Fibroblast of mammary gland (primary cell): ENCODE measurements at places on chromosomes 16 and 17.

DNA sequence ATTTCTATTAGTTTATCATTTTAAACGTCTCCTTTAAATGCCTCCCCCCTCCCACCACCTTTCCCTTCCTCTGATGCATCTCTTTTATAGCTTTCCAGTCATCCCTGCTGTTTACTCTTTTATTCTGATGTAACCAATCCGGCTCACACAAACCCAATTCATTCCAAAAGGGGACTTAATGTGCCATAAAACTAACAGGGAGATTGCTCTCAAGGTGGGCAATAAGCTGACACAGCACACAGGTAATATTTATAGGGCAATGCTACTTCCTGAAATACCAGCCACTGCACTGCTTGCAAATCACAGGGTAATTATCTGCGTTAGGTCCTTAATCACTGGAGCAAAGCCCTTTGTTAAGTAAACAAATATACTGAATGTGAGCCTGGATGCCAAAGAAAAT lies 23.3 kb upstream of the CA10 start:
- DNase-seq, result no peak

GRCh38 chr16:87192452-87193073 lies 124.6 kb downstream of the C16orf95 start:
- DNase-seq, result no peak

DNA sequence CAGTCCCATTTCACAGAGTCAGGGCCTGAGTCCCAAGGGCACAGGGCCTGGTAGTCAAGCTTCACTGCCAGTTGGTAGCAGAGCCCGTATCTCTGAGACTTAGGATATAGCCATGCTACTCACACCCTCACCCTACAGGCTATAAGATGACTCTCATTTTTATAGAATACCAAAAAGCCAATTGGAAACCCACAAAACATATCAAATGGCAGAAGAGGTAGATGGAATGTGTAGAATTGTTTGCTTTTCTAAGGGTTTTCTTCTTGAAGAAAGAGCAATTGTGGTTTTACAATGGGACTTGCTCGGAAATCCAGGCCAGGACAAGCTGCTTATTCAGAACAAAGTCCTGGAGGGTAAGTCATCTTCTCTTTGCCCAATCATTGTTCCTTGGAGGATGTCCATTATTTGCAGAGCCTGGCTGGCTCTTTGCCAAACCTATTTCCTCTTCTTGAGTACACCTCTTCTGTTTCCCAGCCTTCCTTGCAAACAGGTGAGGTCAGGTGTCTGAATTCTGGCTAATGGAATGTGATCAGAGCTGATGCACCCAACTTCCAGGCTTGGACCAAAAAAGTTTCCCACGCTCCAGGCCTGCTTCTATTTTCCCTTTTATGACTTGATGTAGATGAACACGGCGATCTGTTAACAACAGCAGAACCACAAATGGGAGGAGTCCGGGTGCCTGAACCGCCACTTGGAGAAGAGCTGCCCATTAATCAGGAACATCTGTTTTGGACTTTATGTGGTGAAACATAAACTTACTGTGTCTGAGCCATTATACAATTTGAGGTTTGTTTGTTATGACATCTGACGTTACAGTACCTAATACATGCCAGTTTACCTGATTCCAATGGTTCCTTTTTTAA lies 16.9 kb upstream of the CCL22 start:
- DNase-seq, result peak; percentile 96

GRCh38 chr16:85833219-85833920 lies 33.9 kb downstream of the COX4I1 start:
- no peak for DNase-seq

- DNase-seq, result no peak
Observed at GRCh38 chr17:30576326-30576861, 99.2 kb downstream of the GOSR1 start.

DNA sequence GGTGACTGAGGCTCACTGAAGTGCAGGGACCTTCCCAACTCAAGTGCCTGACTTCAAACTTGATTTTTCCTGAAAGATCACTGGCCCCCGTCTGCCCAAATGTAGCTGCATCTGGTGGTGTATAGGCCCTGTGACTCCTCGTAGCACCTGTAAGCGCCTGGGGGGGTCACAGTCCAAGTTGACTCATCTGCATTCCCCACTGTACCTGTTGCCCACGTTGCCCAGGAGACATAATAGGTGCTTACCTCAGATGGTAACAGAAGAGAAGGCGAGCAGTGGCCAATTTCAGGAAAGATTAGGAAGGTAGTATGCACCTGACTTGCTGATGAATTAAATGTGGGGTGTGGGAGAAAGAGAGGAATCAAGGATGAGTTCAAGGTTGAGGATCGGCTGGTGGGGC lies 44.1 kb upstream of the EMP2 start:
- DNase-seq, result no peak

DNA sequence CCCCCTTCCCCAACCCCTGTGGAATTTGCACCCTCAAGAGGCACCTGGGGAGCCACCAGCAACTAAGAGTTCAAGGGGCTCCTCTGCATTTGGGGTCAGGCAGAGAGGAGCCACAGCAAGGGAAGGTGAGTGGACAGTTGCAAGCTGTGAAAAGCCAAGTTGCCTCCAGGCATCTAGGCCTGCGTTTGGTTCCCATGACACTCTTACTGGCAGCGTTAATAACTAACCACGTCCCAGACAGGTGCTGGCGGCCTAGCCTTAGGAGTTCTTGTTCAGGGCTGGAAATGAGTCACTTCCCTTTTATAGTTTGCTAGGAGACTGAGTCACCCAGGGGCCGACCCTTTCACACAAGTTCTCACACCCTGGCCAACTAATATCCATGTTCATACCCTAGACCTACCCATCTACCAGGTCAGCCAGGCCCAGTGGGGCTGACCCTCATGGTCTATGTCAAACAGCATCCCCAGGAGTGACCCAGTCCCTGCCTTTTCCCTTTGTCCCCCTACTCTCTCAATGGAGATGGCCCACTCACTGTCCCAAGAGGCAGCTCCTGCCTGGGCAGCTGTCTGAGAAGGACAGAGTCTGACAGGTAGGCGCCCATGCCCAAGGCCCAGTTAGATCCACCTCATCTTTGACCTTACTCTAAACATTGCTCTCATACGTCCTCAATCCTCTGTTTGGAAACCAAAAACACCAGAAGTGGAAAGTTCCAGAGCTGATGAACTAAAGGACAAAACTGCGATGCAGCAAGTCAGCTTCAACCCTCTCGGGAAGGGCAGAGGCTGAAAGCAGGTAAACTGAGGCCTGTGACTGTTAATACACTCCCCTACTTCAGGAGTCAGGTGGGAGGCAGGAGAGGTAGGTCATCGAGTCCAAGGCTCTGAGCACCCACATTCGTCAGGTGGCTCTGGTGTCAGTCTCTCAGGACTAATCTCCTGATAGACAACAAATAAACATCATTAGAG lies 300.6 kb downstream of the SOX9 start:
- DNase-seq, result peak; percentile 96

DNA sequence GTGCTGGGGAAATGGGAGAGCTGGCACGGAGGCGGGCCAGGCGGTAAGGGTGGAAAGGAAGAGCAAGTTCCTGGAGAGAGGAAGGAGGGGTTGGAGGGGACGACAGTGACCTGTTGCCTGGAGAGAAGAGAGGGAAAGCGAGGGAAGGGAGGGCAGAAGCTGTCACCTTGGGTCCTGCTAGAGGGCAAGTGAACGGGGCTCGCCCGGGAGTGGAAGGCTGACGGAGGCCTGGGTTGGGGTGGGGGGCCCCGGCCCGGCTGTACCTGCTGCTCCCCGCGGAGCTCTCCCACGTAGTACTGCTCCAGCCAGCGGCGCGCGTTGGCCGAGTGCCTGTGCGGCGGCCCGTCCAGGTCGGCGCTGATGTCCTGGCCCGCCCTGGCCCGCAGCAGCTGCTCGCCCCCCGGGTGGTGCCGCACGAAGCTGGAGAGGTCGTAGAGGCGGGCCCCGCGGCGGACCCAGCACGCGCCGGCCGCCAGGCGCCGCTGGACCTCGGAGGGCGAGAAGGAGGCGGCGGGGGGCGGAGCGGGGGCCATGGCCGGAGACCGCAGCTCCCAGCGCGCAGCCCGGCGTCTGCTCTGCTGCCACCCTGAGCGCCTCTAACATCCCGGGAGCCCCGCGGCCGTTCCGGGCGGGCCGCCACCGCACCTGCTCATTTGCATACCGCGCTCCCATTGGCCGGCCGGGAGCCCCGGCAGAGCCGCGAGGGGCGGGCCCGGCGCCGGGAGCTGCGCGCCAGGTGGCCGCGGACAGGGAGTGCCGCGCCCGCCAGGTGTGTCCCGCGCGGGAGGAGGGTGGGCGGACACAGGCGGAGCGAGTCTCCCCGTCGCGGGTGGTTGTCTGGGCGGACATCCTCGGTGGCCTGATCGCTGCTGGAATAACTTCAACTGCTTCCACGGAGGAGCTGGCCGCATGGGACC lies at the start of gene FA2H:
Gene FA2H (minus strand): TSS at position 598 of the 917 bp plus-strand sequence. CDS start 65 bp downstream, at position 533.
- no peak for DNase-seq

DNA sequence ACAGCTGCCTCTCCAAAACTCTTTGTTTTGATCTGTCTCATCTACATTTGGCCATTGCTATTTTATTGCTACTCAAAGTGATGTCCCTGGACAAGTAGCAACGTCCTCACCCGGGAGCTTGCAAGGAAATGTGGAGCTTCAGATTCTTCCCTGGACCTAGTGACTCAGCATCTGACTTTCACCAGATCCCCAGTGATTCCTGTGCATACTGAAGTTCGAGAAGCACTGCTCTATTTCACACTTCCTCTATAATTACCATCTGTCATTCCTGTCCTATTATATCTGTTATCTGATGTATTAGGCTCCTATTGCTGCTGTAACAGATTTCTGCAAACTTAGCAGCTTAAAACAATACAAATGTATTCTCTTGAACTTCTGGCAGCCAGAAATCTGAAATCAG lies 28.5 kb upstream of the VAT1L start:
- DNase-seq, result peak; percentile 10

DNA sequence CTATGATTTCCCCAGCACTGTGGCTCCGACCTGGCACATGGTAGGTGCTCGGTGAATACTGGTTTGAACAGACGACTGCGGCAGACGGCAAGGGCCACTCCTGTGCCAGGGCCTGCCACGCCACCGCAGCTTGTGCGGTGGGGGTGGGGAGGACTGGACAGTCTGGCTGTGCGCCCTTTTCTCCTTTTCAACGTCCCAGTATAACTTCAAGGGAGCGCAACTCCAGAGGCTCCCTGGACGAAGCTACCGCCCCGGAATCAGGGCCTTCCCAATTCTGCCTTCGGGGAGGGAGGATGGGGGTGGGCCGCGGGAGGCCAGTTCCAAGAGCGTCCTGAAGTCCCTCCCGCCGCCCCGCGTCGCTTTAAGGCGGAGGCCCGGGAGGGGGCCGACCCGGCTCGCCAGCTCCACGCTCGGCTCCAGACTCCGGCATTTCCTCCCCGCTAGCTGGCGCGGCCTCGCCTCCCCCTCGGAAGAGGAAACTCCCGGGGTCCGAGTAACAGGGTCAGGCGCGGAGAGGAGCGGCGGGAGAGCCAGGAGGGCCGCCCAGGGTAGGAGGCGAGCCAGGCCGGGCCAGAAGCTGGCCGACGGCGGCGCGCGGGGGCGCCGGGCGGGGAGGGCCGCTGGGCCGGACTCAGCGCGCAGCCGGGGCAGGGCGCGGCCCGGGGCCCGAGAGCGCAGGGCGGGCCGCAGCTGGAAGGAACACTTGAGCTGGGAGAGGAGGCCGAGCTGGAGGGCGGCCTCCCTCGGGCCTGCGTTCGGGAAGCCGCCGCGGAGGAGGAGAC lies at the start of gene ITPRIPL2:
Gene ITPRIPL2 (plus strand): TSS at position 388 of the 782 bp plus-strand sequence. CDS start 498 bp downstream, outside the sequence.
- peak; percentile 91 for DNase-seq

DNA sequence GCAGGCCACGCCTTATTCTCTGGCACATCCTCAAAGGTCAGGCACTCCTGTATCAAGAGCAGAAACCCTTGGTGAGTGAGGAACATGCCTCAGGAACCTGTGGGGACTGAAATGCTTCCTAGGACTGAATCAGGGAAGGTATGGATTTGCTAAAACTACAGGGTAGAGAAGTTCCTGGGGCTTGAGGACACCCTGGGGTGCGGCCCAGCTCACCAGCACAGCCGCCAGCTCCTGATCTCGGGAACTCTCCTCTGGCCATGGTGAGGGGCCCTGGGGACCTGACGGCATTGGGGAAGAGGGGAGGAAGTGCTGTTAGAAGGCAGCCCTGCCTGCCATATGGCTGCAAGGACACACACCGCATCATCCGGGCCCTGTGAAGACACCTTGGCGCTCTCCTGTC lies 7.5 kb downstream of the ZSCAN10 start:
- no peak for DNase-seq

- no peak for DNase-seq
Observed at GRCh38 chr17:82214012-82214628, 1.5 kb upstream of the CCDC57 start.

DNA sequence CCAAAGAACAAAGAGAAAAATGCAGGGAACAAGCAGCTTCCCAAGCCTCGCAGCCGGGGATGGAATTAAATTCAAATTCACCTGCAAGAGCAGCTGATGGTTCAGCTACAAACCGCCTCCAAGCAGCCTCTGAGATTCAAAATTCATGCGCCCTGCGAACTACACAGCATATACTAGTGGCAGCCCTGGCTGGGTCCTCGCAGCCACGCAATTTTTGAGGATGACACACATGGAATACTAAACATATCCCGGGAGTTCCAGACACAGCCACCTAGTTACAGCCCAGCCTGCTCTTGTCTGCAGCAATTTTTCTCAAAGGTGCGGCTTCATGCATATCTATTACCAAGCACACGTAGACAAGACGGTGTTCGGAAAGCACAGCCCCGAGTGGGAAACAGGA lies 35.9 kb upstream of the KIFC3 start:
- DNase-seq, result no peak

DNA sequence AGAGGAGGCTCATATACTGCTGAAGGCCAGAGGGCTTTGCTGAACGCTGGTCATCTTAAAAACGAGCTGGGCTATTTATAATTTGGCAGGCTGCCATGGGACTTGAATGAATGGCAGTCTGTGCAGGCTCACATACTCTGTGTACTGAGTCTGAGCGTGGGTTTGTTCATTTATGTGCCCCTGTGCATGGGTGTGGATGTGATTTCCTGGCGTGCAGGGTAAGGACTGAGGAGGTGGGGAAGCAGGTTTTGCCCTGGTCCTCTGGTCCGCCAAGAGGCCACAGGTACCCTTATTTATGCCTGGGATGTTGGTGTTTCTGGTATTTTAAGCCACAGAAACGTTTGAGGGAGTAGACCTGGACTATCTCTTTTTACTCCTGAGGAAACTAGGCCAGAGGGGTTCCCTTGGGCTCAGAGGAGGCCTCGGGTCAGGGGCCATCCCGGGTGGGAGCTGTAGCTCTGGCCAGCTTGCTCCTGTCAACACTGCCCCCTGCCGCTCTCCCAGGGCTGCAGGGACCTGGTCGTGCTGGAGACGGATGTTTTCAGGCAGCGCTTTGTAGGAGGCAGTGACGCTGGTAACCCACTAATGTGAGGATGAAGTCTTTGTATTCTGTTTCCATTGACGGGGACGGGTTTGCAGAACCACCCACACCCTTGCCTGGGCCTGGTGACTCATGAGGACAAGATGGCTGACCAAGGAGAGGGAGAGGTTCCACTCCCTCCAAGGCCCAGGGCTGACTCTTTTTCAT lies 184.4 kb downstream of the MSI2 start:
- DNase-seq, result peak; percentile 91

DNA sequence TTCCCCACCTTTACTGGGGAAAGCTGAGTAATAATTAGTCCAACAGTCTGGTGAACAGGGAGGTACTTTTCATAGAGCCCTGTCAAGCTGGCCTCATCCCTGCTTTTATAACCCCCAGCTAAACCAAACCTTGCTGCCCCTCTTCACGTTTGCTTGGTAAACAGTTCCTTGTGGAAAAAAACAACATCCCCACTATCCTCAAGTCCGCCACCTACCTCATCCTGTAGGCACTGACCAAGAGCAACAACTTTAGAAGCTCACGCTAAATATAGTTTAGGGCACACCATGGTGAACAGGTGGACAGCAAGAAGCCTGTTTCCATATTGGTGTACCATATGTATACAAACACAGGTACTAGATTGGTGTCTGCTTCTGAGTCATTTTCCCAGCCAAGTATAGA lies 16.5 kb downstream of the NFE2L1 start:
- DNase-seq, result no peak

- no peak for DNase-seq
Observed at GRCh38 chr16:48128769-48129168, 27.0 kb downstream of the ABCC12 start.
